ENCODE measurements at places on chromosomes 12 and 14. TPM values are rescaled to one million over a fixed set of nuclear protein-coding genes. Genes with fewer than 3 reads are reported as not detected.

KCNK10 gene
- not detected for polyA plus RNA-seq

THAP2 gene
- 20.6 TPM for polyA plus RNA-seq

P2RX2 gene
- polyA plus RNA-seq, result 0.37 TPM

SLCO1A2 gene
- not detected for polyA plus RNA-seq

ABCD2 gene
- 11.8 TPM for polyA plus RNA-seq

KRT5 gene
- 12.1 TPM for polyA plus RNA-seq

ALDH6A1 gene
- polyA plus RNA-seq, result 25.9 TPM

CCDC38 gene
- polyA plus RNA-seq, result not detected

RFX4 gene
- not detected for polyA plus RNA-seq

PYGL gene
- 95.5 TPM for polyA plus RNA-seq

NANOG gene
- polyA plus RNA-seq, result not detected

KLRD1 gene
- polyA plus RNA-seq, result 0.16 TPM

SERPINA5 gene
- polyA plus RNA-seq, result 65.2 TPM

KRT75 gene
- polyA plus RNA-seq, result not detected

LRTM2 gene
- polyA plus RNA-seq, result not detected

MLF2 gene
- 78.2 TPM for polyA plus RNA-seq

GPRC5D gene
- polyA plus RNA-seq, result 0.15 TPM

ANKRD33 gene
- not detected for polyA plus RNA-seq

WSB2 gene
- 40.3 TPM for polyA plus RNA-seq

SELPLG gene
- polyA plus RNA-seq, result 8.8 TPM
